Ovary (tissue), 10 donors: ENCODE measurements at places on chromosomes 1 and 21. TPM values are rescaled to one million over a fixed set of nuclear protein-coding genes. Genes with fewer than 3 reads are reported as not detected.

The ACKR1 gene
- polyA plus RNA-seq, result 41.9 TPM

DNA sequence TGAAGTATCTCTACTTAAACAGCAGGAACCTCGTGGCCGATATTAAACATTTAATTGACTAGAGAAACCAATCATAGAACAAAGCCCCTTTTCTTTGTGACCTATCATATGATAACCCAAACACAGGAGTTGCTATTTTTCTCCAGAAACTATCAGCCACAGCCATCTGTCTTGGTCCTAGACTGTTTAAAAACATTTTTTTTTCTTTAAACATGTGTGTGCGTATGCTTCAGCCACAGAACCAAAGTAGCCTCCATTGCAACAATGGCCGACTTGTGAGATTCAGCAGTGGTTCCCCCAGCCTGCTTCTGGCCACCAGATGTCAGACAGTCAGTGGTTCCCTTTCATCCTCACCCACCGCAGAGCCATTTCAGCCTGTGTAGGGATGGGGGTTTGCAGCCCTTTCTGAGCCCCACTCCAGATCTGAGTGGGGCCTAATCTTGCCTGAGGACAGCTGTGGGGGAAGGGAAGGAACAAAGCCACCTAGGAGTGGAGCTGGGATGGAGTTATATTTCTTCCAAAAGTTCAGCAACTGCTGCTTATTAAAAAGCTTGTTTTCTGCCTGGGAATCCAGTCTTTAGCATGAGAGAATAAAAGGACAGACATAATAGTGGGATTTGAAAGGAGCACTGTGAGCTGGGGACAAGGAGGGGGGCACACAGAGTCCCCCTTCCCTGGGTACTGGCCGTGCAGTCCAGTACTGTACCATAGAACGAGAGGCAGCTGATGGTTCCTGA is 11.7 kb upstream of the IGSF3 start:
- no peaks in the 10 kb centered on the region for H3K36me3 ChIP-seq
- no peak overlapping the region for H3K27ac ChIP-seq
- H3K4me1 ChIP-seq, result no peaks in the 10 kb centered on the region
- H3K4me3 ChIP-seq, result no peak overlapping the region

GRCh38 chr1:86491171-86491950 is 22.6 kb downstream of the CLCA1 start:
- no peak for DNase-seq
- no peak overlapping the region for H3K27ac ChIP-seq
- H3K4me3 ChIP-seq, result no peak overlapping the region
- H3K36me3 ChIP-seq, result no peaks in the 10 kb centered on the region

- H3K27me3 ChIP-seq, result no peaks in the 10 kb centered on the region
- no peak overlapping the region for H3K27ac ChIP-seq
- no peak overlapping the region for H3K4me3 ChIP-seq
These were observed 80.7 kb upstream of the TNR start for GRCh38 chr1:175824079-175824478.

DNA sequence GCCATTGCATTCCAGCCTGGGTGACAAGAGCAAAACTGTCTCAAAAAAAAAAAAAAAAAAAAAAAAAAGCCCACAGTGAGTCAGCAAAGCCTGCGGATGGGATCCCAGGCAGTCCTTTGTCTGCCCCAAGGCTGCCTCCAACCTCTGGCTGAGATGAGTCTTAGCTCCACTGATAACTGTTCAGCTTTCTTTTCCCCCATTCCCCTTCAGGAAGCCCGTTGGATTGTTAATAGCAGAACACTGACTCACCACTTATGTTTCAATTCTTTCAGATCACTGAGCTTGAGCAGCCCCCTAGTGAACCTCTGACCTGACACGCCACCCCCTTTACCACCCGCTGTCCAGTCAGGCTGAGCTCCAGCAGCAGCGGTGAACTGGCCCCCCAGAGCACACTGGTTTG is 57.5 kb downstream of the ERG start:
- no peak overlapping the region for H3K27ac ChIP-seq
- H3K27me3 ChIP-seq, result no peaks in the 10 kb centered on the region
- peaks cover 7% of the 10 kb centered on the region for H3K4me1 ChIP-seq
- H3K4me3 ChIP-seq, result no peak overlapping the region
- no peak for DNase-seq
- H3K36me3 ChIP-seq, result no peaks in the 10 kb centered on the region

DNA sequence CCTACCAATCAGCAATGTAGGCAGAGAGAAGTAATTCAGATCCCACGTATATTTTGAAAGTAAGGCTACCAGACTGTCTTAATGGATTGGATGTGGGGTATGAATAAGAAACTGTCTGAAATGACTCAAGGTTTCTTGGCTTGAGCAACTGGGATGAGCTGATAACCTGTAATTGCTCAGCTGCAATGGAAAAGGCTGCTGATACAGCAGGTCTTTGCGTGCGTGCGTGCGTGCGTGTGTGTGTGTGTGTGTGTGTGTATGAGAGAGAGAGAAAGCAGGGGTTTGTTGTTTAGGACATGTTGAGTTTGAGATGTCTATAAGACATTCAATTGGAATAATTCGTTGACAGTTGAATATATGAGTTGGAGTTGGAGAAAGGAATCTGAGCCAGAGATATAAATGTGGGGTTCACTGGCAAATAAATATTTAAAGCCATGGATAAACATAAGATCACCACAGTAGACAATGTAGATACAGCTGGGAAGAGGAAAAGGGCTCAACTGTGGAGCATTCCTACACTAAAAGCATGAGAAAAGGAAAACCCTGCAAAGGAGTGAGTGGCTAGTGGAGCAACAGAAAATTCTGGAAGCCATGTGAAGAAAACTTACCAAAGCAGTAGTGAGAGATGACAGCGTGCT is 72.9 kb downstream of the UCHL5 start:
- H3K27ac ChIP-seq, result no peak overlapping the region
- no peaks in the 10 kb centered on the region for H3K36me3 ChIP-seq
- no peak for DNase-seq
- no peaks in the 10 kb centered on the region for H3K4me1 ChIP-seq

- H3K27ac ChIP-seq, result no peak overlapping the region
- H3K4me3 ChIP-seq, result no peak overlapping the region
- no peaks in the 10 kb centered on the region for H3K4me1 ChIP-seq
- no peak for DNase-seq
These were observed 27.1 kb upstream of the RUNX3 start for GRCh38 chr1:24957016-24957807.

DNA sequence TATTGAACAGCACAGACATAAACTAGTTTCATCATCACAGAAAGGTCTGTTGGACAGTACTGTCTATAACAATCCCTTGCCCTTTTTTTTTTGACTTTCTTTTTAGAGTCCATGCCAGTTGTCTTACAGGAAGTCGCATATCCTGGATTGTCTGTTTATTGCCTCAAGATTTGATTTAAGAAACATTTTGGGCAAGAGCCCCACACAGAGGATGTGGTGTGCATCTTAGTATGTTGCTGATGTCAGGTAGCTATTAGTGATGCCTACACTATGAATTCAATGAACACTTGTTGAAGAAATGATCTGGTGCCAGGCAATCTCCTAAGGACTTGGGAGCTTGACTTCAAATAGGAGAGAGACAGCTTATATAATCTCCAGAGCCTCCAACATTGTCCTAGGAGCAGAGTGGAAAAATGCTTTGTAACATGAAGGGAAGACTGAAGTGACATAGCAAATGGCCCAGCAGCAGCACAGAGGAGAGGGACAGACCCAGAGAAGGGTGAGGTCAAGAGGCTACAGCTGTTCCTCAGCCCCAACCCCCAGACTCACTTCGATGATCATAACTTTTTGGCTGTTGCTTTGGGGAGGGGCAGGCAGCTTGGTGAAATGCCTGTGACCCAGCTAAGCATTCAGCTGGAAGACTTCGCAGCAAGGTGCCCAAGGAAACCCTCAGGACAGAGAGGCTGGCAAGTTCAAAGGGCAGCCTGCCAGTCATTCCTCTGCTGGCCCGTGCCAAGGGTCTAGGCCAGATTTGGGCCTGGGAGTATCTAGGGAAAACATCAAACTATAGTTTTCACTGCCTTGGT is 7.5 kb upstream of the RAB29 start:
- no peaks in the 10 kb centered on the region for H3K4me1 ChIP-seq
- H3K36me3 ChIP-seq, result no peaks in the 10 kb centered on the region
- H3K4me3 ChIP-seq, result no peak overlapping the region
- no peaks in the 10 kb centered on the region for H3K27me3 ChIP-seq

- no peaks in the 10 kb centered on the region for H3K27me3 ChIP-seq
- no peak overlapping the region for H3K27ac ChIP-seq
- no peak overlapping the region for H3K4me3 ChIP-seq
- no peak for DNase-seq
These were observed 25.1 kb upstream of the ZFP69B start for GRCh38 chr1:40425198-40425597.

The PDC gene
- polyA plus RNA-seq, result not detected

DNA sequence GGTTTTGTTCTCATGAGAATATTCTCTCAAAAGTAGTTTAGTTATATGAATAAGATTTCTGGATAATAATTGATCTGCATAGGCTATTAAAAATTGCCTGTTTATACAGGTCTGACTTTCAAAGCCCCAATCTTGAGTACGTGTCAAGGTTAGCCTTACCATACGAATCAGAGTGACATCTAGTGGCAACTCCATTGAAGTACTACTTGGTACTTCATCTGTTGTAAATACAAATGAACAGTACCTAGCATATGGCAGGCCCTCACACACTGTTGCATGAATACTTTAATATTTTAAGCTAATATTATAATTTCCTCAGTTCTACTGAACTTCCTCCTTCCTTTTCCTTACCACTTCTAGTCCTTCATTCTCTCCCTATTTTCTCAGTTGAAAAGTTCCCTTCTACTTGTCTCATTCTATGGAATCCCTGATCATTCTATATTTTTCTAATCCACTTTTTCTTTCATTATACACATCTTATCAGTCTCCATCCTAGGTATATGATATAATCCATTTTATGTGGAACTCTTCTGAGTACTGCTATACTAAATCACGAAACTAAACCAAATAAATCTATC is 101.2 kb downstream of the AKT3 start:
- H3K27ac ChIP-seq, result no peak overlapping the region
- H3K36me3 ChIP-seq, result no peaks in the 10 kb centered on the region
- H3K4me1 ChIP-seq, result peaks cover 5% of the 10 kb centered on the region
- no peak for DNase-seq

GRCh38 chr1:27161594-27161993 is 6.7 kb upstream of the SLC9A1 start:
- DNase-seq, result no peak
- H3K27me3 ChIP-seq, result no peaks in the 10 kb centered on the region
- no peak overlapping the region for H3K27ac ChIP-seq

DNA sequence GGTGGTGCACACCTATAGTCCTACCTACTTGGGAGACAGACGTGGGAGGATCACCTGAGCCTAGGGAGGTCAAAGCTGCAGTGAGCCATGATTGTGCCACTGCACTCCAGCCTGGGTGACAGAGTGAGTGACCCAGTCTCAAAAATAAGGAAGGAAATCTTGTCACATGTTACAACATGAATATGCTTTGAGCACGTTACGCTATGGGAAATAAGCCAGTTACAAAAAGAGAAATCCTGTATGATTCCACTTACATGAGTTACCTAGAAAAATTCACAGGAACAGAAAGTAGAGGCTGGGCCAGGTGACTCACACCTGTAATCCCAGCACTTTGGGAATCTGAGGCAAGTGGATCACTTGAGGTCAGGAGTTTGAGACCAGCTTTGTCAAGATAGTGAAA is 6.7 kb upstream of the PADI6 start:
- no peak for DNase-seq
- H3K36me3 ChIP-seq, result no peaks in the 10 kb centered on the region
- H3K4me3 ChIP-seq, result no peak overlapping the region
- no peaks in the 10 kb centered on the region for H3K4me1 ChIP-seq
- no peak overlapping the region for H3K27ac ChIP-seq
- no peaks in the 10 kb centered on the region for H3K27me3 ChIP-seq

GRCh38 chr21:39388811-39389155 is 39.9 kb upstream of the HMGN1 start:
- peaks cover 3% of the 10 kb centered on the region for H3K4me1 ChIP-seq
- no peaks in the 10 kb centered on the region for H3K36me3 ChIP-seq
- no peaks in the 10 kb centered on the region for H3K27me3 ChIP-seq
- H3K4me3 ChIP-seq, result peak overlapping the region; percentile 34

- no peaks in the 10 kb centered on the region for H3K4me1 ChIP-seq
- no peak overlapping the region for H3K4me3 ChIP-seq
- H3K36me3 ChIP-seq, result no peaks in the 10 kb centered on the region
- no peak overlapping the region for H3K27ac ChIP-seq
These were observed 93.0 kb downstream of the MTR start for GRCh38 chr1:236888126-236888525.

- no peak for DNase-seq
- H3K36me3 ChIP-seq, result no peaks in the 10 kb centered on the region
- no peak overlapping the region for H3K4me3 ChIP-seq
- peaks cover 4% of the 10 kb centered on the region for H3K4me1 ChIP-seq
These were observed 40.4 kb downstream of the ITPKB start for GRCh38 chr1:226698659-226699058.

DNA sequence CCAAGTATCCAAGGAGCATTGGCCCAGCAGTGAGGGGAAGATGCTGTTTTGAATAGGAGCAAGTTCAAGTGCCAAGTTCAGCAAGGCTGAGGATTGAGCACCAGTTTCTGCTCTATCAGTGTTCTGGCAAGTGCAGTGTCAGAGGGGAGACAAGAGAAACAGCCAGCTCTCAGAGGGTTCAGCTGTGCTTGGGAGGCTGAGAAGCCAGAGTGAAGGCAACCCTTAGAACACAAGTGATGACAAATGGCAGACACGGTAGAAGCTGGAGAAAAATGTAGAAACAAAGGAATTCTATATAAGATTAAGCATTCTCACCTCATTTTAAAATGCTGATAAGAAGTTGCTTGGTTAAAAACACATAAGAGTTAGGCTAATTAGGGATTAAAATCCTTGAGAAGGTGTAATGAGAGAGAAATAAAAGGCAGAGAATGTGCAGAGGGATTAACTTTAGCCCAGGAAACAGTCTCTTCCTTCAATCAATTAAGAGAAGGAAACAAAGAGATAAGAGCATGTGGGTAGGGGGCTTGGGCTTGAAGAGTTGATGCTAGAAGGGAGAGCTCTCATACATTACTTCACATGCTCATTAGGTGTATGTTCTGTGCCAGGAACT is 475.4 kb downstream of the AJAP1 start:
- no peaks in the 10 kb centered on the region for H3K36me3 ChIP-seq
- H3K27me3 ChIP-seq, result no peaks in the 10 kb centered on the region
- no peak for DNase-seq
- H3K4me1 ChIP-seq, result no peaks in the 10 kb centered on the region
- H3K27ac ChIP-seq, result no peak overlapping the region

The ZNF593OS gene
- polyA plus RNA-seq, result not detected

GRCh38 chr1:18612073-18612472 is 18.6 kb upstream of the PAX7 start:
- DNase-seq, result no peak
- no peaks in the 10 kb centered on the region for H3K36me3 ChIP-seq
- no peaks in the 10 kb centered on the region for H3K27me3 ChIP-seq

- no peaks in the 10 kb centered on the region for H3K36me3 ChIP-seq
- no peaks in the 10 kb centered on the region for H3K27me3 ChIP-seq
- no peak for DNase-seq
- H3K4me3 ChIP-seq, result no peak overlapping the region
- H3K4me1 ChIP-seq, result peaks cover 1% of the 10 kb centered on the region
- H3K27ac ChIP-seq, result no peak overlapping the region
These were observed 3.6 kb downstream of the AJAP1 start for GRCh38 chr1:4657960-4658541.
